Hypothalamus (tissue), 51 donors: ENCODE measurements at places on chromosomes 12 and 14.

DNA sequence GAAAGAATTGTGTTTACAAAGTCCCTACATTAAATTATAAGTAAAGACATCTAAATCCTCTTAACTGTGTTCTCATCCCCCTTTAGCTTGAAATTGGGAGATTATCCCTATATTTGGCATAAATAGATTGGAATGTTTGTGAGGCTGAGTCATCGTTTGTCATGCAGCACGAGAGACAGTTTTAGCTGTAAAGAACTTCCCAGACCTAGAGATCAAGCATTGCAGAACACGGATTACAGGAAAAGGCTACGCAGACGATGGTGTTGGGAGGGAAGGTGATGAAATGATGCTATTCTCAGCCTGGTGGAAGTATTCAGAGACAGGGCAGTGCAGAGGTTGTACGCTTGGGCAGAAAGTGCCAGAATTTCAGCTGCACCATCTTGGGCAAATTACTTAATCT, 93.8 kb downstream of the PTPRB start:
- no peak for DNase-seq

DNA sequence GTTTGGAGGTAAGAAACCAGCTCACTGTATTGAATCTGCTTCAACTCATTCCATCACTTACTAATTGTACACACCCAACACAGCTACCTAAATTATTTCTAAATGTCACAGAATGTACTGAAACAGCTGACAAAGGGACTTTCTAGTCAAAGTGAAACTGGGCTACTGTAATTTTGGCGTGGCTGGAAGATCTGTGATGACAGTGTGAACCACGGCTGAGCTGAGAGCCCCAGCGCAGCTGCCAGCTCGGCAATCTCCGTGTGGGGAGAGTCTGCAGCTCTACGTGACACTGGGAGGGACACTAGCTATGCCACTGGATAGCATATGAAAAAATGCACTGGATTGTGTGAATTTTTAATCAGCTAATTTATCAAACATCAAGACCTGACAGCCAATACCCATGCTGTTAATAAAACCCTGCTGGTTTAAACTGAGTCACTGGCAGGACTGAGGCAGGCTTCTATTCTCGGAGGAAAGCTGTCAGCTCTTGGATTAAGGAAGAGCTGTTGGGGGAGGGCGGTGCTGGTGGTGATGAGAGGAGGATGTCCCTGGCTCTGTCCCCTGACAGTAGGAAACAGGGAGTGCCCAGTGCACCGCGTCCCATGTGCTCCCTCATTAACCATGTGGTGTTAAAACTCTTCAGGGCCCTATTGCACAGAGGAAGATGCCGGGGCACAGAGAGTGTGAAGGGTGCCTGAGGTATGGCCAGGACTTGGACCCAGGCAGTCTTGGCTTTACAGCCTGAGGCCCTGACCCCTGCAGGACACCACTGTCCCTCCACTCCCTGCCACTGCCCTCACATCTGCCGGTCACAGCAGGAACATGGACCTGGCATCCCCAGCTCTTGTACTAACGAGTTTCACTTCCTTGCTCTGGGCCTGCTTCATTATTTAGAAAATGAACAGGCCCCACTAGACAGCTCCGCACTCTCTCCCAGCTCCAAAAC, 13.3 kb downstream of the SLC15A4 start:
- peak; percentile 43 for DNase-seq

- DNase-seq: no peak
Measured at GRCh38 chr12:112665958-112666357, 125.6 kb upstream of the RPH3A start.

- no peak for DNase-seq
Measured at GRCh38 chr14:77988970-77989369, 181.2 kb upstream of the NRXN3 start.

- DNase-seq: no peak
Measured at GRCh38 chr14:93536945-93537344, 106.2 kb downstream of the UNC79 start.

- DNase-seq: no peak
Measured at GRCh38 chr14:30034152-30034551, 106.5 kb upstream of the PRKD1 start.

GRCh38 chr14:89849931-89850330, 104.6 kb downstream of the EFCAB11 start:
- DNase-seq: no peak

GRCh38 chr12:3215410-3215975, 138.3 kb downstream of the TSPAN9 start:
- DNase-seq: no peak

DNA sequence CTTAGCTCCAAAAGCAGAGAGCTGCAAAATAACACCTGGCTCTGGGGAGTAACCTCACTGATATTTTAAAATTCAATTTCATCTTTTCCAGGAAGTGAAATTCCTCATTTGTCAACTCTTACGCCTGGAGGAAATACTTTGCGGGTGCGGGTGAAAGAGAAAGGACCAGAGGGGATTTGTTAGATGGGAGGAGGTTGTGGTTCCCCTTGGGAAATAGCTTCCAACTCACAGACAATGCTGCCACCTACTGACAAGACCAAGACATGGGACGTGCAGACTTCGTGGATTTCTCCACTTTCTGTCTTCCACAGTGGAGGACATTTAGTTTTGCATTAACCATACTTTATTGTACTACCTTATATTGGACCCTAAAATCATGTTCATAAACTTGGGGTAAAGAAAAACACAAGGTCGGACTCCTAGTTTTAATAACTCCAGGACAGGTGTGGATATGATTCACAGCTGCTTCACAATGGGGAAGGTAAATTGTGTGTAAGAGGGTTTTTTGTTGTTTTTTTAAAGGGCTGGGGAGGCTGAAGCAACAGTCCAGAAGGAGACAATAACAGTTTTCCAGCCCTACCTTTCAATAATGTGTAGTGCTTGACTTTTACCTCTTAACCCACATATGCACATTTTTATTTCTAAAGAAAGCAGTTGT, 10.8 kb downstream of the FBXL14 start:
- no peak for DNase-seq

DNA sequence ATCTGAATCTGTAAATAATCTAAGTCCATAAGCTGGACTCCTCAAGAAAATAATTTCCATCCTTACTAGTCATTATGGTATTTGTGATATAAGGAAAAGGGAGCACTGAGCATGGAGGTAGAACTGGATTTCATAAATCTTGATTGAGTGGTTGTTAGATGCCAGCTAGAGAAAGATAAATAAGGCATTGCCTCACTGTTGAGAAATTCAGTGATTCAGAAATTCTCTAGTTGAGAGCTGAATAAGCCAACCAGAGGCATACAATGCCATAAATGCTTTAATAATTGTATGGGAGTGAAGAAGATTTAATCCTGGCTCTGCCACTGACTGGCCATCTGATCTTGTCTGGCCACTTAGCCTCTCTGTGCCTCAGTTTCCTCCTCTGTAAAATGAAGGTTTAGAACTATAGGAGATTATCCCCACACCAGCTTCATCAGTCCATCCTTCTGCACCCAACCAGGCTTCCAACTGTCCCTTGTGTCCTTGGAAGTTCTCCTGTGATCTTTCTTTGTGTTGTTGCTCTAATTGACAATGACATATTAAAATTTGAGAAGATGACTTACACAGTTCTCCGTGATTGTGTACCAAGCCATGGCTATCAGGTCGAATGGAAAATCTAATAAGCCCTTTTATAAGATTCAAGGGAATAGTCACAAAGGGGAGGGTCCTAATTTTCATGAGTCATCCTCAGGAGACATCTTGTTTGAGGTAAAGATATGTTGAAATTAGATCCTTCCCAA, 394.3 kb downstream of the EGLN3 start:
- DNase-seq: no peak

DNA sequence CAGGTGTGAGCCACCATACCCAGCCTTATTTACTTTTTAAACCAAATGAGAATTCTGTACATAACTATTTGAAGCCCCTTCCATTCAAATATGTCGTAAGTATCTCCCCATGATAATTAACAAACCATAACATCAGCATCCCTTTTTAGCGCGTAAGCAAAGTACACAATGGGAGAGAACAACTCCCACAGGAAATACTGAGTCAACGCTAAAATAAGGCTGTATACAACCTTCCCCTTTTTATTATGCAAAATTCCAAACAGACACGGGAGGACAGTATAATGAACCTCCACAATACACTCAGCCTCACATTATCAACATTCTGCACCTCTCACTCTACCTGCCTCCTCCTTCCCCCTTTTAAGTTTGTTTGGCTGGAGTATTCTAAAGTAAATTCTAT, 73.5 kb downstream of the CCDC88C start:
- DNase-seq: no peak

GRCh38 chr12:104339663-104340062, 36.1 kb downstream of the EID3 start:
- no peak for DNase-seq

- DNase-seq: peak; percentile 60
Measured at GRCh38 chr12:38138225-38139221, 178.1 kb upstream of the ALG10B start.

DNA sequence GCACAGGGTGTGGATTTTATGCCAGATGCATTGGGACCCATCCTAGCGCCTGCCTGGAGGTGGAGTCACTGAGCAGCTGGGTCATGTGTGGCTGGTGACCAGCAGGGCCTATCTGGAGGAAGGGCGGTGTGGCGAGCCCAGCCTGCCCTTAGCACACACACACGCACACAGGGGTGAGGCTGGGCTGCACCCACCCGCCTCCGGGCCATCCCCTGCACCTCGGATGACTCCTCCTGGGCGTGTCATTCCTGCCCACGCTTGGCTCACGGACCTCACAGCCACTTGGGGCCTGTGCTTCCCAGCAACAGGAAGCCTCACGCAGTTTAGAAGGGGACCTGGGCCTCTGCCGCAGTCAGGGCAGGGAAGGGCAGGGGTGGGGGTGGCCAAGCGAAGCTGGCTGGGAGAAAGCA, 36.2 kb upstream of the FZD10 start:
- DNase-seq: no peak

DNA sequence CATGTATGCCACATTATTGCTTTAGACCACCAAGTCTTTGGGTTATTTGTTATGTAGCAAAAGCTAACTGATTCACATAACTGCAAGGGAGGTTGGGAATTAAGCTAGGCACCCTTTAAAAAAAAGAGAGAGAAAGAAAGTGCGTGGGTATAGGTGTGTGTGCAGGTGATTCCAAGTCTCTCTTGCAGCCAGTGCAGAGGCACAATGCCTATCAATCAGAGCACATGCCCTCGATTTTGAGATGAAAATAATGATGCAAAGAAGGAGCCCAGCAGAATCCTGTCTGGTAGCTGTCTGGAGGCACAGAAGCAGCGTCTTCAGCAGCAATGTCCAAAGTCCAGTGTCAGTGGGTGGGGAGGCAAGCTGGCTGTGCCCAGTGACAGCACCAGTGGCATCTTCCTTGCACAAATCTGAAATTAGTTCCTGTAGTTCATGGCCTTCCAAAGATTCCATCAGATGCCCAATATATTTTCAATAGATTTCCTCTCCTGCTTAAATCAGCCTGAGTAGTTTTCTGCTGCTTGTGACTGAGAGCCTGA, 62.4 kb upstream of the TBPL2 start:
- DNase-seq: no peak

- DNase-seq: no peak
Measured at GRCh38 chr12:122471324-122472226, 29.2 kb downstream of the ZCCHC8 start.

DNA sequence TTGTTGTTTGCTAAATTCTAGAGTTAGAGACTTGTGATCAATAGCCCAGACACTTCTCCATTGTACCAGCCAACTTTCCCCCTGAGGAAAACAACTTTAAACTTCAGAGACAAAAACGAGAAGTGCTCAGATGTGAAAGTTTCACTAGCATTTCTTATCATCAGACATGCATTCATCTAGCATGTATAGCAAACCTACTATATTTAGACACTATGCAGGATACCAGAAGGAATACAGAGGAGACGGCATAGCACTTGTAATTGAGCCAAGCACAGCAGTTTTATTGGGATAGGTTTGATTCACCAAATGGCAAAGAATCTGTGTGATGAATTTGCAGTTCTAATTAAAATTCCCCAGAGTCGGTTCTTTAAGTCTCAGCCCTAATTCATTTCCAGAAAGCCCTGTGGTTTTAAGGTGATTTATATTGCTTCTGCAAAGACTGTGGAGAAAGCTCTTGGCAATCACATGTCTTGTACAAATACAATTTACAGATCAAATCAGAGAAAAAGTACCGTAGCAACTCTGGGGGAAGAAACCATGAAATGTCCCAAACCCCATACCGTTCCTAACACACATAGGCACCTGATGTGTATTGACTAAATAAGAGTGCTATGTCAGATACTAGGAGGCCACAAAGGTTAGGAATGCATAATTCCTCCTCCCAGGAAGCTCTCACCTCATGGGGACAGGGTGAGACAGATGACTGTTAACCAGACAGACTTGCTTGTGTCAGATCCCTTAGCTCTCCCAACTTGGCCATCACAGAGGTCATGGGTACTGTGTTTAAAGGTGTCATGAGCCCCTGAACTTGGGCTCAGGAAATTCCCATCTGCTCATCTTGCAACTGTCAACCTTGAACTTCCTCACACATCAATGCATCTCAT, 69.6 kb upstream of the KRAS start:
- DNase-seq: no peak

DNA sequence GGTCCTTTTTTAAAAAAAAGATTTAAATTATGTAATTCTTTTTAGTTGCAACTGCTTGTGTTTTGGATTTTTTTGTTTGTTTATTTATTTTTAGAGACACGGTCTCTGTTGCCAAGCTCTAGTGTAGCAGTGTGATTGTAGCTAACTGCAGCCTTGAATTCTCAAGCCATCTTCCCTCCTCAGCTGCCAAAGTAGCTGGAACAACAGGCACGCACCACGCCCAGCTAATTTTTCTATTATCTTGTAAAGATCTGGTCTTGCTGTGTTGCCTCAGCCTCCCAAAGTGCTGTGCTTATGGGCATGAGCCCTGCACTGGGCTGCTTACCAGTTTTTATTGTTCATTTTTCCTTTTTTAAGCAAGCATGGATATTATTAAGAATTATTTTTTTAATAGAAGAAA, 10.6 kb upstream of the ART4 start:
- DNase-seq: no peak

DNA sequence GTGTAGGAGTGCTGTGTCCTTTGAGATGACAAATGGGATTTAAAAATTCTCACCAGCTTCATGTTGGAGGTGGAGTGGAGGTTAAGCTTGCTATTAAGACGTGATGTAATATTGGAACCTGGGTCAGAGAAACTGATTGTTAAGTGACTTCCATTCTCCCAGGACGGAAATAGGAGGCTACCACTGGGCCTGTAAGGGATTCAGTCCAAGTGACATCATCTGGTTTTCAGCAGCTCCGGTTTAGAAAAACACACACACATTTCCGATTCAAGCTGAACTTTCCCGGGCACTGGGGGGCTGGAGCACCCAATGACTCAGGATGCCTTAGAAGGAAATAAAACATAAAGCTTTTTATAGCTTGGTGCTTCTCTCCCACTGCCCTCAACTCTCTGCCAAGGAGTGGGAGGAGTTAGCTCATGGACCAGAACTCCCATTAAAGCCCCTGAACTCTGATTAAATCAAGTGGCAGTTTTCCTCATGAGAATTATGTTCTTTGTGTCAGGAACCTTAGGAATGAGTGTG, 12.4 kb downstream of the CALM1 start:
- no peak for DNase-seq

- DNase-seq: no peak
Measured at GRCh38 chr14:63800083-63800482, 52.7 kb upstream of the SYNE2 start.
